ENCODE measurements at places on chromosomes 12 and 14.
A peak's percentile ranks its signal among the peaks of the same experiment; 100 is the strongest.

- DNase-seq, result no peak
These were observed 110.7 kb downstream of the NCOR2 start for GRCh38 chr12:124456652-124457152.

- no peak for DNase-seq
These were observed 184.7 kb downstream of the AACS start for GRCh38 chr12:125249932-125250331.

DNA sequence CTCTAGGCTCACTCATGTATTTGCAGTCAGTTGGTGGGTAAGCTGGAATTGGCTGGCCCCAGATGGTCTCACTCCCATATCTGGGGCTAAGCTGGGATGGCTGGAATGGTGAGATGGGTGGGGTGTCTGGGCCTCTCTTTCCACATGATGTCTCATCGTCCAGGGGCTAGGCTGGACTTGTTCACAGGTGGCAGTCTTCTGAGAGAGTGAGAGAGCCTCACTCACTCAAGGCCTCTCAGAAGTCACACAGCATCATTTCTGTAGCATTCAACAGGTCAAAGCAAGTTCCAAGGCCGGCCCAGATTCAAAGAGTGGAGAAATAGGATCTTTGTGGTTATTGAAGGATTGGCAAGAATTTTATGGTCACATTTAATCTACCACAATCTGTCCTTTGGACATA is 102.7 kb downstream of the UNC79 start:
- no peak for DNase-seq

DNA sequence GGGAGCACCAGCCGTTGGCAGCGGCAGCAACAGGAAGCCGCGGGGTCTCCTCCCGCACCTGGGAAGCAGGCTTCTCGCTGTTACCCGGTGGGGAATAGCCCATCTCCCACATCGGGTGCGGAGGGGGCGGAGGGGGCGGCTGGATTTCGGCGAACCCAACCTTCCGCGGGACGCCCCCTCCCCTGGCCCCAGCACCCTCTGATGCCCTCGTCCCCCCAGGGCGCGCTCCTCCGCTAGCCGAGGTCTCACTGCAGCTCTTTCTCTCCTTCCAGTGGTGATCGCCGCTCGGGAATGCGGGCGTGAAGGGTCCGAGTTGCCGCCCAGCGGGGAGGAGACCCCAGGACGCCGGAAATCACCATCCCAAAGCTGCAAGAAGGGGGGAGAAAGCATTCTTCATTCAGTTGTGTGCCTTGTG is 303 bp downstream of the SAMD4A start:
- no peak for DNase-seq

DNA sequence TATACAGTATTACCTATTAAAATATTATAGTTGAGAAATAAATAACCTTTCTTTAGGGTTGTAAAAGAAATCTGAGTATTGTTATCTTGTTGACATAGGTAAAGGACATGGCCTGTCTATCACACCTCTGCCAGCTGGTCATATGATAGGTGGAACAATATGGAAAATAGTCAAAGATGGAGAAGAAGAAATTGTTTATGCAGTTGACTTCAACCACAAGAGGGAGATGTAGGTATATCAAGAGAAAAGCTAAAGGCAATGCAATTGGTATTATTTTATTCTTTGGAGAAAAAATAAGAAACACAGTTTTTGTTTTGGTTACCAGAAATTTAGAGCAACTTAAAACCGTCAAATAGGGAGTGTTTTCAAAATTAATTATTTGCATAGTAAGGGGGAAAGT is 13.5 kb downstream of the CPSF2 start:
- peak; percentile 52 for DNase-seq

DNA sequence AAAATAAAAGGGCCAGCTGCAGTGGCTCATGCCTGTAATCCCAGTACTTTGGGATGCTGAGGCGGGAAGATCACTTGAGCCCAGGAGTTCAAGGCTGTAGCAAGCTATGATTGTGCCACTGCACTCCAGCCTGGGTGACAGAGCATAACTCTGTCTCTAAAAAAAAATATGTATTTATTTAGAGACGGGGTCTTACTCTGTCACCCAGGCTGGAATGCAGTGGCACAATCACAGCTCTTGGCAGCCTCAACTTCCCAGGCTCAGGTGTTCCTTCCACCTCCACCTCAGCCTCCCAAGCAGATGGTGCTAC is 179.3 kb upstream of the ATF7IP start:
- DNase-seq, result no peak

DNA sequence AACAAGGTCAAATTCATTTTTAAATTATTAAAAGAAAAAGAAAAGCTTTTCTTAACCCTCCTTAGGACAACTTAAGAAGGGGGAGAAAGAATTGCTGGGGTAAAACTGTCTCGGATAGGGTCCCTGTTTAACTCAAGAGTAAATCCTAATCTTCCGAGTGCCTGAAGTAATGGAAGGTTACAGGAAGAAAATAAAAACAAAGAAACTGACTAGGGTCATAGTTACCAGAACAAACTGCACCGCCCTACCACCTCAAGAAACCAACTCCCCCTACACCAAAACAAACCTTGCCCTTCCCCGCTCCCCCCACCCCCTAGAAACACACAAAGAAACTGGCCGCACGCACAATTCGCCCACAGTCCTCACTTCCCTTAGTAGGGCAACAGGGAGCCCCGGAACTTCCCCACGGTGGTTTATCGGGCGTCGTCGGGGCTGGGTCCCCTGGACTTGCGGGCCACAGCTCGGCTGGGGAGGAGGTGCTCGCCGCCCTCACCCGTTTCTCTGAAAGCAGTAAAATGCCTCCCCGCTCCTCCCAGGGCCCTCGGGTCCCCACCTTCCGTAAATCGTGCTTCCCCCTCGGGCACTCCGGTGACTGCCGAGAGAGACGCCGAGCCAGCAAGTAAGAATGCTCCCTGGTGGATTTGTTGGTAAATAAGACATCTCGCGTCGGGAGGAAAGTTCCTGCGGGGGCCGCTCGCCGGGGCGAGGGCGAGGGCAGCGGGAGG is 2.4 kb downstream of the SINHCAF start:
- no peak for DNase-seq

DNA sequence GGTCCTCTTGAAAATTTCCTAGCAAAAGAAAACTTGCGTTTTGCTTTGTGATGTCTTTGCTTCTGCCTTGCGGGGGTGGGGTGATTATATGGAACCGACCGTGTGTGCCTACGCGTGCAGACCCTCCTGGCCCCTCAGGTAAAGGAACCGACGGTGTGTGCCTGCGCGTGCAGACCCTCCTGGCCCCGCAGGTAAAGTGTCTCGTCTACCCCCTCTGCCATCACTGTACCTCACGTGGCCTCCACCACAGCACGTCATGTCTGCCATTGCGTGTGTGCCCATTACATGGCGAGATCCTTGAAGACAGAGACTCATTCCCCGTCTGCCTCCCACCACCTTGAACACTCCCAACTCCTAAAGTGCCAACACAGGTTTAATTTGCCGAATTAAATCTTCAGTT is 3.6 kb downstream of the GOLGA3 start:
- DNase-seq, result no peak

GRCh38 chr12:102728506-102729242 is 188.4 kb downstream of the PAH start:
- DNase-seq, result no peak

GRCh38 chr12:54240971-54241588 is 38.8 kb downstream of the CBX5 start:
- no peak for DNase-seq

DNA sequence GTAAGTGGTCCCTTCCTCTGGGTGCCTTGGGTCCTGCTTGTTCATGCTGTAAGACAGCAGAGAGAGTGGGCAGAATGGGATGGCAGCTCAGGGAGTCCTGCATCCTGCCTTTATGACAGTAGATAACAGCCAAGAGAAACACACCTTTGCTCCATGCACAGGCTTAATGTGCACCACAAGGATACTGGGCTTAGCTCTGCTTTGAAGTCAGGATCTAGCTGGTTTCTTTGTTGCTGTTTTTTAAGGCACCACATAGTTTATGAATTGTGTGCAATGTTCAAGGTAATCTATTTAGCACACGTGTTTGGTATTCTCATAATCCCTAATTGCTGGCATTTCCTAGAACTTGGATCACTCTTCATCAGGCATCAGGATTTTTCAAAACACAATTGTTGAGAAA is 239.5 kb upstream of the DCN start:
- no peak for DNase-seq

GRCh38 chr12:123713398-123713797 is 1.2 kb downstream of the ATP6V0A2 start:
- DNase-seq, result peak; percentile 21

DNA sequence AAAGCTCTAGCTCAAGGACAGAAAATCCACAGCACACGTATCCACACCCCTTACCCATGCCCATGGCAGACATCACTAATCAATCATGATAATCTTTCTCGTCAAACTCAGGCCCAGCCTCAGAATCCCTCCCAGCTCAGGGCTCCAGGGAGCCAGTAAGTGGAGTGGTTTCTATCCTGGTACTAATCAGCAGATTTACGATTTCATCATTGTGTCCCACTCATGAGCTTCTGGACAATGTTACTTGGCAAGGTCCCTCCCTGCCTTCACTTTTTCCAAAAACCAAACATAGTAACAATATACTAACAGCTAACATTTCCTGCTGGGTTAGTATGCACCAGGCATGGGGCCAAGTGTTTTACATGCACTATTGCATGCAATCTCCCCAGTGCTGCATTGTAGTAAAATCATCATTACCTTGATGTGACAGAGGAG is 45.8 kb upstream of the NCOR2 start:
- DNase-seq, result peak; percentile 68

DNA sequence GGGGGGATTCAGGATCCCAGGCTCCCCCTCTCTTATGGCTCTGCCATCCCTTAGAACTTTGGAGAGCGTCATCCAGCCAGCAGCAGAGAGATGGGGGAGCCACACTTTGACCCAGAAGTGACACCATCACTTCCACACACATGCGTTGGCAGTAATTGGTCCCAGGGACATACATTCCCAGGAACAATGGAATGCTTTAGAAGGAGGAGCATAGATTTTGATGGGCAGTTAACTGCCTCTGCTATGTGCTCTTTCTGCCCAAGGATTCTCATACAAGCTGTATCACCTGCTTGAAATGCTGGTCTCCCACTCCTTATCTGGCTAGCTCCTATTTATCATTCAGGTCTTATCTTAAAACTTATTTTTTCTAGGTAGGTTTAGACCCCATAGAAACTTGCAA is 109.0 kb upstream of the RPH3A start:
- DNase-seq, result no peak

GRCh38 chr12:94240171-94240570 is 91.8 kb downstream of the PLXNC1 start:
- no peak for DNase-seq

DNA sequence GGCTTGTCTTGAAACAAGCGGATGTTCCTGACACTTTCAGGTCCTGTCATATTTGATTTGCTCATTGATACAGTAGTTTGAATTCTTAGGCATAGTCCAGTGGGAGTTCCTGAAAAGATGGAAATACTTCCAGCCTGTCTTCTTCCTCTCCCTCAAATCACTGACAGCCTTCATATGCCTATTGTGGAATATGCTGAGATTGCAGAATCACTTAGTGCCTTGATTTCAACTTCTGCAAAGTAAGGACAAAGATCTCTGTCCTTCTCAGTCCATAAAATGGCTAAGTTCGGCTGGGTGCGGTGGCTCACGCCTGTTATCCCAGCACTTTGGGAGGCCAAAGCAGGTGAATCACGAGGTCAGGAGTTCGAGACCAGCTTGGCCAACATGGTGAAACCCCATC is 6.7 kb upstream of the PYGL start:
- DNase-seq, result no peak

- DNase-seq, result peak; percentile 9
These were observed 111.5 kb downstream of the NT5DC3 start for GRCh38 chr12:103729499-103729898.

- DNase-seq, result no peak
These were observed 43.9 kb upstream of the ABCC9 start for GRCh38 chr12:21985155-21985554.

GRCh38 chr14:63032641-63033040 is 12.6 kb downstream of the KCNH5 start:
- DNase-seq, result no peak

- no peak for DNase-seq
These were observed 259.6 kb upstream of the ALG10B start for GRCh38 chr12:38056701-38057689.

DNA sequence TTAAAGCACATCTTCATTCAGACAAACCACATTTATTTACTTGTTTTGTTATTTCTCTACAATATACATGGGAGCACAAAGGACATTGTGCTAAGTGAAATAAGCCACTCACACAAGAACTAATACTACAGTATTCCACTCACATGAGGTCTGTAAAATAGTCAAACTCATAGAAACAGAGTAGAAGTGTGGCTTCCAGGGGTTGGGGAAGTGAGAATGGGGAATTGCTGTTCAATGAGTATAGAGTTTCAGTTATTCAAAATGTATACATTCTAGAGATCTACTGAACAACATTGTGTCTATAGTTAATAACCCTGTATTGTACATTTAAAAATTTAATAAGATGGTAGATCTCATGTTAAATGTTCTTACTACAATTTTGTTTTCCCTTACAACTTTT is 88.8 kb downstream of the ATXN7L3B start:
- DNase-seq, result no peak

DNA sequence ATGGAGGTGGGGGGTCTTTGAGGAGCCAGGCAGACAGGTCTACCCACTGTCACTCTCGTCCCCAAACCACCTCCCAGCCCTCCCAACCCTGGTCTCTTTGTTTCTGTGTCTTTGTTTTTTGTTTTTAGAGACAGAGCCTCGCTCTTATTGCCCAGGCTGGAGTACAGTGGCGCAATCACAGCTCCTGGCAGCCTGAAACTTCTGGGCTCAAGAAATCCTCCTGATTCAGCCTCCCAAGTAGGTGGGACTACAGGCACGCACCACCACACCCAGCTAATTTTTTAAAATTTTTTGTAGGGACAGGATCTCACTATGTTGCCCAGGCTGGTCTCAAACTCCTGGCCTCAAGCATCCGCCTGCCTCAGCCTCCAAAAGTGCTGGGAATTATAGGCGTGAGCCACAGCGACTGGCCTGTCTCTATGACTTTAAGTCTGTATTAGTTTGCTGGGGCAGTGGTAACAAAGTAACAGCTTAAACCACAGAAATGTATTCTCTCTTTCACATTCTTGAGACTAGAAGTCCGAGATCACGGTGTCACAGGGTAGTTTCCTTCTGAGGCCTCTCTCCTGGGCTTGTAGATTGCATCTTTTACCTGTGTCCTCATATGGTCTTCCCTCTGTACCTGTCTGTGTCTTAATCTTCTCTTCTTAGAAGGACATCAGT is 26.1 kb downstream of the DTX1 start:
- no peak for DNase-seq

DNA sequence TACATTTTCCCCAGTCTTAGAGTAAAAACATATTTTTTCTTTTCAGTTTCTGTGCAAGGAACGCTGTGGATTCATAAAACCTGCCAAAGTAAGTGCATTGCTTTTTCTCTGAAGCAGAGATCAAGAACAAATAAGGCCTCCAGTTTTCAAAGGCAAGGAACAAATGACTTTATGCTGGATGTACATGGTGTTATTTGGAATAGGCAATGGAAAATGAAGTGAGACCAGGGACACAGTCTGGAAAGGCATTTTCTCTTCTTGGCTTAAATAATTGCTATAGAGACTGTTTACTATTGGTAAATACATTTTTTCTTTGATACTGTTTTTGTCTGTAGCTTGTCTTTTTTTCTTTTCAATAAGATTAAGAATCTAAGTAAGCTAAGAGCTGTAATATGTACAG is 725.9 kb upstream of the MDGA2 start:
- DNase-seq, result no peak
